Activated T-helper 2 cell treated with anti-CD3 and anti-CD28 coated beads, Interferon-gamma antibody, Interleukin-2, Interleukin-4, amounts not matched to agents 10 μg/mL and 5 μg/mL and 100 μg/mL, durations not matched to agents 14 hours and 24 hours and 36 hours (primary cell): ENCODE measurements at places on chromosomes 4 and X. TPM values are rescaled to one million over a fixed set of nuclear protein-coding genes. Genes with fewer than 3 reads are reported as not detected.
A peak's percentile ranks its signal among the peaks of the same experiment; 100 is the strongest.

DNA sequence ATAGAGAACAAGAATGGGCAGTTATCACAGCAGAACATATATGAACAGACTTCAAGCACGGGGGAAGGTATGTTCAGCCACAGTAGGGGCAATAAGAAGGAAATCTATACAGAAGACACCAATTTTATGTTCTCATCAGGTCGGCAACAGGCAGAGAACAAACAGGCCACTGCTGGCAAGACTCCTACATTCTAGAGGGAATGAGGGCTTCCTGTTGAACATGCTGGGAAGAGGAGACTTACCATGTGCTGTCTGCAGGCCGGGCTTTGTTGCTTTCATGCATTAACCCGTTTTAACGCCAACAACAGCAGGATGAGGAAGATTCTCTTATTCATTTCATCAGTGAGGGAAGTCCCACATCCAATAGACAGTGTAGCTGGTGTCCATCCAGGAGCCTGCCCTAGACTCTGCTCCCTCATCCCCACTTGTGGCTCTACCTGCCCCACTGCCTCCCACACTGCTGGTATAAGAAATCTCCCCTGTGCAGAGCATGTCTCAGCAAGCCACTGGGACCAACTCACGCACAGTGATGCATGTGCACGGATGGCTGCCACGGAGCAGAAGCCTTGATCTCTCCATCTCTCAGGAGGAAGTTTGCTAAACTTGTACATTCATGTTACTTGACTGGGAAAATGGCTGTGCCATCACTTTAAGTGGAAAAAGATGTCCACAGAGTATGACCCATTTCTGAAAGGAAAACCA, 84.5 kb downstream of the ACOX3 start:
- no peak overlapping the region for H3K4me3 ChIP-seq
- H3K36me3 ChIP-seq = no peaks in the 10 kb centered on the region
- no peaks in the 10 kb centered on the region for H3K4me1 ChIP-seq

GRCh38 chrX:138763761-138764160, 52.2 kb upstream of the FGF13 start:
- H3K27ac ChIP-seq = no peak overlapping the region
- DNase-seq = no peak
- no peaks in the 10 kb centered on the region for H3K36me3 ChIP-seq
- H3K27me3 ChIP-seq = no peaks in the 10 kb centered on the region

DNA sequence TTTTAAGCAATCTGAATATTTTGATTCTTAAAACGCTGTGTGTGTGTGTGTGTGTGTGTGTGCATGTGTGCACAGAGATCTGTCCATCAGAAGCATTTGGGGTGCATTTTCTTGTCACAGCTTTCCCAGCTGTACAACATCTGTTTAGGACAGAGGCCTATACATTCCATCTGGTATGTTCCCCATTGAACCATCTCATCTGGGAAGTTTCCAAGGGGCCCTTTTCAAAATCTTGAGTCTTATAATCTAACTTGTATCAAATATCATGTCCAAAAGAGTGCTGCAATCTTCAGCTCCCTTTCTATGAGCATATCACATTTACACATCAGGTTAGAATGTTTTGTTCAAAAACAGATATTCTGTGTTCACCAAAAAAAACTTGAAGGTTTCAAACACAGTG, 16.5 kb upstream of the MID1 start:
- no peaks in the 10 kb centered on the region for H3K4me1 ChIP-seq
- H3K4me3 ChIP-seq = no peak overlapping the region
- no peaks in the 10 kb centered on the region for H3K27me3 ChIP-seq
- no peak overlapping the region for H3K27ac ChIP-seq

- DNase-seq = peak; percentile 60
- H3K4me1 ChIP-seq = peaks cover 20% of the 10 kb centered on the region
- peaks cover 2% of the 10 kb centered on the region for H3K27me3 ChIP-seq
- peak overlapping the region; percentile 70 for H3K27ac ChIP-seq
- no peak overlapping the region for H3K4me3 ChIP-seq
Observed at GRCh38 chrX:1323315-1323714, 13.3 kb upstream of the IL3RA start.

GRCh38 chrX:56268888-56269287, 36.7 kb downstream of the KLF8 start:
- H3K4me1 ChIP-seq = peaks cover 9% of the 10 kb centered on the region
- no peak overlapping the region for H3K27ac ChIP-seq
- H3K4me3 ChIP-seq = no peak overlapping the region

DNA sequence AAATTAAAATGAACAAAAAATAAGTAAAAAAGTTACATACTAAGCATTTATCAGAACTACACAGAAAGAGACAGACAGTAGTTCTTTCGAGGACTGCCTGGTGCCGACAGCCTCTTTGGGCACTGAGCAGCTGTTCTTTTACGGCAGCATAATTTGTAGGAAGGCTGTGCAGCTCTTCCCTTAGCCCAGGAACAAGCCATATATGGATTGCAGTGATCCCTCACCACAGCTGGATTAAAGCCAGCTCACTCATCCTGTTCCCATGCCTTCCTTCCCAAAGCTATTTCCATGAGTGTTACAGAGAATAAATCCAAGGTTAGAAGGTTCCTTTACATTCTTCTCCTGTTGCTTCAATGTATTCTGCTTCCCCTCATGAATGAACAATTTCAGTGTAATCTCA, 71.7 kb downstream of the DDX60L start:
- no peaks in the 10 kb centered on the region for H3K4me1 ChIP-seq
- DNase-seq = no peak
- no peaks in the 10 kb centered on the region for H3K27me3 ChIP-seq
- H3K36me3 ChIP-seq = peaks cover 9% of the 10 kb centered on the region
- H3K27ac ChIP-seq = no peak overlapping the region

- H3K4me3 ChIP-seq = no peak overlapping the region
- no peaks in the 10 kb centered on the region for H3K4me1 ChIP-seq
- H3K27ac ChIP-seq = no peak overlapping the region
- H3K36me3 ChIP-seq = no peaks in the 10 kb centered on the region
Observed at GRCh38 chr4:52743444-52744019, 7.7 kb downstream of the ERVMER34-1 start.

- H3K4me3 ChIP-seq = no peak overlapping the region
- H3K4me1 ChIP-seq = peaks cover 7% of the 10 kb centered on the region
- no peak for DNase-seq
- H3K27ac ChIP-seq = no peak overlapping the region
Observed at GRCh38 chr4:168793542-168793941, 216.5 kb downstream of the CBR4 start.

DNA sequence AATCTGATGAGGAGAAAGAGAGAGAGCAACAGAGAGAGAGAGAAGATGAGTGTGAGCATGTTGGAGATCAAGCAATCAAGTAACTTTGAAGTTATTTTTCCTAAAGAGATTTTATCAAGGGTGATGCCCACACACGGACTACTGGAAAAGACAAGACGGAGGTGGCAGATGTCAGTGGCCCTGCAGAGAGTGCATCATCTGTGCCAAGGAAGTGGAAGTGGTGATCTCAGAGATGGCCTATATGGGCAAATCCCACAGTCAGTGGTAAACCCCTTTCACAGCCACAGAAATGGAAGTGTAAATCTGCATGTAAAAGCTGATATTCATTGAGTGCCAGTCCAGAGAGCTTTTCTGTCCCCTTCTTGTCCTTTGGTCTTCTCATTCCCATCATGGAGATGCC, 577.2 kb upstream of the AADAT start:
- no peak overlapping the region for H3K4me3 ChIP-seq
- no peak for DNase-seq
- no peaks in the 10 kb centered on the region for H3K4me1 ChIP-seq
- H3K27me3 ChIP-seq = no peaks in the 10 kb centered on the region

DNA sequence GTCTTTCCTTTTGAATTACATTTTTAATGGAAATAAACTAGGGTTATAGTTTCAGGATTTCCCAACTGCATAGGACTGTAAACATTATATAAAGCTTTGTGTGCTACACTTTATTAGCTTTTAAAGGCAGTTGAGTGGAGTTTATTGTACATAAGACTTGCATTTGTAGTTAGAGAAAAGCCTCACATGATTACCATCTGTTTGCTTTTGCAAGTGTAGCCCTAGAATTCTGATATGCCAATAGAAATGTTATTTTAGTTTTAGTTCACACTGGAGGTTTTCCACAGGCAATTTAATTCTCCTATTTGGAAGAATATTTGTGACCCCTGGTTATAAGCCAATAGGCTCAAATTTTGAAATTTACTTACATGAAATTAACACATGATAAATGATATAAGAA, 41.3 kb upstream of the ANK2 start:
- H3K4me3 ChIP-seq = no peak overlapping the region
- no peak overlapping the region for H3K27ac ChIP-seq
- H3K4me1 ChIP-seq = no peaks in the 10 kb centered on the region
- no peaks in the 10 kb centered on the region for H3K27me3 ChIP-seq
- no peaks in the 10 kb centered on the region for H3K36me3 ChIP-seq

DNA sequence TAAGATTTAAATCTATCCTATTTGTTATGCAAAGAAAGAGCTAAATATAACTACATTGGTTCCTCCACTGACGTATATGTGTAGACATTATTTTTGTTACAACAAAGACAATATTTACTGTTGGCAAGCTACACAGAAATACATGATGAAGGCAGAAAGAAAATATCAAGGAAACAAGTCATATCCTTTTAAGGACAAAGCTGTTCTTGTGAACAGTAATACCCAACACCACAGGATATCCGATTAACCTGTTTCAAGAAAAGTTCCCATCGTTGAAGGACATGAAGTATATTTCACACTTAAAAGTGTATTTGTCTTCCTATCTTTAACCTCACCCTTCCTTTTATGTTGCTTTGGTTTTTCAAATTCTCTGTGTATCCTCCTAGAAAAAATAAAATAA, 235.8 kb upstream of the AADAT start:
- H3K27me3 ChIP-seq = no peaks in the 10 kb centered on the region
- H3K36me3 ChIP-seq = no peaks in the 10 kb centered on the region
- H3K4me1 ChIP-seq = no peaks in the 10 kb centered on the region

- no peak for DNase-seq
- H3K27me3 ChIP-seq = no peaks in the 10 kb centered on the region
- H3K27ac ChIP-seq = no peak overlapping the region
- H3K4me1 ChIP-seq = no peaks in the 10 kb centered on the region
Observed at GRCh38 chrX:11382930-11383329, 89.7 kb downstream of the AMELX start.

DNA sequence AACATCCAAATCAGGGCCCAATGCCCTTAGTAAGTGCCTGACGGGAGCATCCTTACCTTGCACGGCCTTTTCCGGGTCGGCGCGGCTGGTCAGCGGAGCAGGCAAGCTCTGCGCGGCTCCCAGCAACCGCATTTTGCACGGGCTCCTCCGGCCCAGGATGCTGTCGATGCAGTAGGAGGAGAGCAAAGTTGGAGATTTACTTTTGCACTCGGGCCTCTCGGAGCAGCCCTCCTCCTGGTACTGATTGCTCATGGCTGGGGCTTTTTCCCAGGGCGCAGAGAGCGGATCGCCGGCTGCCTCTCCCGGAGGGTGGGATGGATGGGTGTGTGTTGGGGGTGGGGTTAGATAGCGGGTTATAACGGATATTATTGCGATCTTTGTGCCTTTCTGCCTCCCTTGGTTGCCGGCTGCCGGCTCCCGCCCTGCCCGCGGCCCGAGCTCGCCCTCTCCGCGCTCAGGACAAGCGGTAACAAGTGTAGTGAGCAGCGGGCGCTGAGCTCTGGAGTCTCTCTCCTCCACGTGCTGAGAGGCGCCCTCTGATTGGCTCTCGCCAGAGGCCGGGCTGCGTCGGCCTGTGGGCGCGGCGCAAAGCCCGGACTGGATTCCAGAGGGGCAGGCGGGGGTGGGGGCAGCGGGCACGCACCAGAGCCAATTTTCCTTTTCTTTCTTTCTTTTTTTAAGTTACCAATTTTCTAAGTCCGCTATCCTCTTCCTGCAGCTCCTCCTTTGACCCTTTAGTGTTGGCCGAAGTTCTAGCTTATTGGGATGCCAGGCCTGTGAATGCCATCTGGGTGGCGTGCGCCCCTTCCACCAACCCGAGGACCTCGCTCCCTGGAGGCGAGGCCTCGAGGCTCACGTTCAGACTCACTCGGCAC, at the start of gene ARX:
Gene ARX (minus strand): TSS at position 480 of the 875 bp plus-strand sequence. CDS start 228 bp downstream, at position 252.
- H3K4me1 ChIP-seq = peaks cover 5% of the 10 kb centered on the region
- H3K27ac ChIP-seq = no peak within 1 kb of the TSS
- no peak for DNase-seq
- H3K27me3 ChIP-seq = peaks cover 60% of the 10 kb centered on the region
- no peaks in the 10 kb centered on the region for H3K36me3 ChIP-seq

DNA sequence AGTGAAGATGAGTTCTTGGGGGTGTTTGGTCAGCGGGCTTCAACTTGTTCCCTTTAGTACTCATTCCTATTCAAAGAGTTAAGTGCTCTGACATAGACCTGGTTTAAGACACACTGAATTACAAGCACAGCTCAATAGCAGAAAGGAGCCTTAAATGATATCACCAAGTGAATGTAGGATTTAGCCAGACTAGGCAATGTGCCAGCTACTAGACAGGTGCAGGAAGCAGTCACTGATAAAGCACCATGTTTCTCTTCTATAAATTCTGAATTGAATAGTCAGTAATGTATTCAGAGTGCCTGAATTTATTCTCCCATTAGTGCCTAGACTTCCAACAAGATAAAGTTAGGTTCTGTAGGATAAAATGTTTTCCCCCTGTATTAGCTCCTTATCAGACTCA, 63.6 kb downstream of the ASB9 start:
- peaks cover 10% of the 10 kb centered on the region for H3K27me3 ChIP-seq
- peaks cover 29% of the 10 kb centered on the region for H3K4me1 ChIP-seq
- peaks cover 4% of the 10 kb centered on the region for H3K36me3 ChIP-seq
- H3K27ac ChIP-seq = no peak overlapping the region
- H3K4me3 ChIP-seq = no peak overlapping the region

GRCh38 chr4:39354254-39354552, 12.0 kb downstream of the RFC1 start:
- H3K4me3 ChIP-seq = peak overlapping the region; percentile 72
- peak overlapping the region; percentile 93 for H3K27ac ChIP-seq
- no peak for DNase-seq
- peaks cover 51% of the 10 kb centered on the region for H3K4me1 ChIP-seq
- H3K27me3 ChIP-seq = no peaks in the 10 kb centered on the region
- peaks cover 53% of the 10 kb centered on the region for H3K36me3 ChIP-seq

DNA sequence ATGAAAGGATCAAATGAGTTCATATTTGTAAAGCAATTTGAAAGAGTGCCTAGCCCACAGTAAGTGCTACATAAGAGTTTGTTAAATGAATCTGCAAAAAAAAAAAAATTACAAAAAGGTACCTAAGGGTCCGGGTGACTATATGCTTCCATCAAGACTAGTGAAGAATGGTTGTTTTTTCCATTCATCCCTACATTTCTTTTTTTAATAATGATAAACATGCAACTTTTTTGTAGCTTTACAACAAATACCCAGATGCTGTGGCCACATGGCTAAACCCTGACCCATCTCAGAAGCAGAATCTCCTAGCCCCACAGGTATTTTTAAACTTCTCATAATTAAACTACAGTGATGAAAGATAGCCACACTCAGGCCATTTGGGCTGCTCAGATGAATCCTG, 4.3 kb downstream of the SPP1 start:
- no peak overlapping the region for H3K4me3 ChIP-seq
- no peak overlapping the region for H3K27ac ChIP-seq
- H3K27me3 ChIP-seq = peaks cover 39% of the 10 kb centered on the region
- DNase-seq = no peak
- H3K36me3 ChIP-seq = no peaks in the 10 kb centered on the region
- peaks cover 6% of the 10 kb centered on the region for H3K4me1 ChIP-seq

The BANK1 gene
- 0.14 and 0.16 TPM in 2 replicates for total RNA-seq

The RBPJ gene
- total RNA-seq = 527 and 540 TPM in 2 replicates

The PCDH7 gene
- not detected in 2 replicates for total RNA-seq

The ODAPH gene
- total RNA-seq = not detected in 2 replicates

The FGF5 gene
- total RNA-seq = 0.02 TPM in 1 of 2 replicates, not detected in the other

The TRPC3 gene
- 0.64 and 0.67 TPM in 2 replicates for total RNA-seq

The C4orf50 gene
- 0.18 TPM in 2 replicates for total RNA-seq

The CTBP1 gene
- 194 and 195 TPM in 2 replicates for total RNA-seq

The EDNRA gene
- not detected in 2 replicates for total RNA-seq

The DKK2 gene
- not detected in 2 replicates for total RNA-seq

The GAGE12F gene
- not detected in 2 replicates for total RNA-seq
